ENCODE measurements at places on chromosomes 2 and 18.

GRCh38 chr18:5851998-5852397, 43.3 kb downstream of the TMEM200C start:
- no peak for DNase-seq

DNA sequence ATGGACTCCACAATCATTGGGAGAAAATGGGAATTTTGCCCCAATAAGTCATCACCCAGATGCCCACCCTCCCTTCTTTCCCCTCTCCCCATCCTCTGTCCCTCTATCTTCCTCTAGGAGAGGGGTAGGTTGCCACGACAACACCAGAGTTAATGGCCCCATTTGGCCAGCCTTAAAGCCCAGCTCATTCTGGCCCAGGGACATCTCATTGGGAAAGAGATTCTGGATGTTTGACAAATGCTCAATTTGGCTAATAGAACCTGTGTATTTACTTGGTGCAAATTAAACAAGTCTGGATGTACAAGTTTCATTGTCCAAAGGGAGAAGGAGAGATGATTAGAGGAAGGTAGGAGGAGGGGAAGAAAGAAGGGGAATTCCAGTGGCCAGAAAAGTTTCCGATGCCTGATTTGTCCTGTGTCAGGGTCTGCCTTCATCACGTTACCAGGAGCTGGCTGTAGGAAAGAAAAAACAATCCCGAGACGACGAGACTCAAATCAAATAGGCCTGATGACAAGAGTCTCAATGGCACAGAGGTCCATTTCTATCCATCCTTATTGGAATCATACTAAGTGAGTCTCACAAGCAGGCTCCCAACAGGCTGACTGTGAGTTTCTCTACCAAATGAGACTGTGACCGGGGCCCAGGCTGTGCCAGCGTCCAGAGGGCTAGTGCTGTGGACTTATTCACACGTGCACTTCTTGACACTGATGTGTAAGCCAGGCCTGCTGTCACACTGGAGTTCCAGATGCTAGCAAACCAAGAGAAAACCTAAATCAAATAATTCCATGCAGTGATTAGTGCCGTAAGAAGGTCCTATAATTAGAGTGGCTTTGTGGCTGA, 265.2 kb upstream of the APCDD1 start:
- DNase-seq, result no peak

- no peak for DNase-seq
These were observed 517.5 kb upstream of the SPHKAP start for GRCh38 chr2:228698963-228699362.

- DNase-seq, result no peak
These were observed 1300.5 kb upstream of the DDX18 start for GRCh38 chr2:116513991-116514390.

DNA sequence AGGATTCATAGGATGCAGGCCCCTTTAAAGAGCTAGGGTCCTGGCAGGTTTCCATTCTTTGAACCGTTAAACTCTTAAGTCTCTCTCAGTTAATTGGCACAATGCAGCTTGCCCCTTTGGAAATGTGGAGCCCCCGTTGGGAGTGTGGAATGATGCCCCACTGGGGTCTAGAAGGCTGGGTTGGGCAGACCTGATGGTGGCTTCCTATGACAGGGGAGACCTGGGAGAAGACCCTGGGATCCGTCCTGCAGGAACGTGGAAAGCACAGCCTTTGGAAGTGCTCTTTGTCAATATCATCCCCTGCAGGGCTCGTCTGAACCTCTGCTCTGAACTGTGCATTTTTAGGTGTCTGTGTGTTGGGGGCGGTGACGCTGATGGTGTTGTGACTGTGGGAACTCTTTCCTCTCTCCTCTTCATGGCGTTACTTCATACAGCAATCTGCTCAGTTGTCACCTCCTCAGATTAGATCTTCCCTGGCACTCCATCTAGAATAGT, 190.6 kb downstream of the MYCN start:
- no peak for DNase-seq

DNA sequence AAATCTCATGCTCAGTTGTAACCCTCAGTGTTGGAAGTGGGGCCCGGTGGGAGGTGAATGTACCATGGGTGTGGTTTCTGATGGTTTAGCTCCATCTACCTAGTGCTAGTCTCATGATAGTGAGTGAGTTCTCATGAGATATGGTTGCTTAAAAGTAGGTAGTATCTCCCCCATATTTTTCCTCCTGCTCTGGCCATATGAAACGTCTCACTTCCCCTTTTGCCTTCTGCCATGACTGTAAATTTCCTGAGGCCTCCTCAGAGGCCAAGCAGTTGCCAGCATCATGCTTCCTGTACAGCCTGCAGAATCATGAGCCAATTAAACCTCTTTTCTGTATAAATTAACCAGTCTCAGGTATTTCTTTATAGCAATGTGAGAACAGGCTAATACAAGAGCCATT, 62.8 kb upstream of the RNF152 start:
- no peak for DNase-seq

- no peak for DNase-seq
These were observed 142.8 kb upstream of the ID2 start for GRCh38 chr2:8538931-8539621.

- no peak for DNase-seq
These were observed 166.5 kb downstream of the MTX2 start for GRCh38 chr2:176435729-176436128.

- no peak for DNase-seq
These were observed 137.0 kb upstream of the ATP5MC3 start for GRCh38 chr2:175318542-175318941.

GRCh38 chr2:169928463-169928864, 101.2 kb downstream of the UBR3 start:
- DNase-seq, result no peak

DNA sequence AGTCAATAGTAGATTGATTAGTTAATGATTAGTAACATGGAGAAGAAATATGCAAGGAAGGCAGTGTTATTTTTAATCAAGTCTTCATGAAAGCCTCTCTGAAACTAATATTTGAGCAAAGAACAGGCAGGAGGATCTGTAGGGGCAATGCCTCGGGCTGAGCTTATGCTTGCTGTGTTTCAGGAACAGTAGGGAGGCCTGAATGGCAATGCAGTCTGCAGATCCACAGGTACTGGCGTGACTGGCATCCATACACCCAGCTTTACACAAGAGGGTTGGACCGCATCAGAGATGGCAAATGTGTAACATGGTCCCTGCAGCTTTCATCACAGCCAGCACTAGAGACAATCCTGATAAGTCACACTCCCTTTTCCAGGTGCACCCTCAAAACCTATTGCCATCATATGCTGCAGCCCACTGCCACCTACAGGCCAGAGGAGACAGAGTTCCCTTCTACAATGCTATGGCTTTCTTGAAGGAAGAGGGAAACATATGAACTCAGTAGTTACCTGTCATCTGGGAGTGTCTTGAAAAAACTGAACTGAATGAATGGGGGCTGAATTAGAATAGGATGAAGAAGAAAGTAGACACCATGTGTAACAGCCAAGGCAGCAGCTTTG, 582.4 kb upstream of the RAB6C start:
- DNase-seq, result no peak
